Effector memory CD8-positive, alpha-beta T cell (primary cell): ENCODE measurements at places on chromosomes 4 and X.

- DNase-seq = no peak
Measured at GRCh38 chr4:57220734-57221133, 110.5 kb upstream of the IGFBP7 start.

GRCh38 chr4:40912460-40913184 is 162.9 kb downstream of the NSUN7 start:
- no peak for DNase-seq

DNA sequence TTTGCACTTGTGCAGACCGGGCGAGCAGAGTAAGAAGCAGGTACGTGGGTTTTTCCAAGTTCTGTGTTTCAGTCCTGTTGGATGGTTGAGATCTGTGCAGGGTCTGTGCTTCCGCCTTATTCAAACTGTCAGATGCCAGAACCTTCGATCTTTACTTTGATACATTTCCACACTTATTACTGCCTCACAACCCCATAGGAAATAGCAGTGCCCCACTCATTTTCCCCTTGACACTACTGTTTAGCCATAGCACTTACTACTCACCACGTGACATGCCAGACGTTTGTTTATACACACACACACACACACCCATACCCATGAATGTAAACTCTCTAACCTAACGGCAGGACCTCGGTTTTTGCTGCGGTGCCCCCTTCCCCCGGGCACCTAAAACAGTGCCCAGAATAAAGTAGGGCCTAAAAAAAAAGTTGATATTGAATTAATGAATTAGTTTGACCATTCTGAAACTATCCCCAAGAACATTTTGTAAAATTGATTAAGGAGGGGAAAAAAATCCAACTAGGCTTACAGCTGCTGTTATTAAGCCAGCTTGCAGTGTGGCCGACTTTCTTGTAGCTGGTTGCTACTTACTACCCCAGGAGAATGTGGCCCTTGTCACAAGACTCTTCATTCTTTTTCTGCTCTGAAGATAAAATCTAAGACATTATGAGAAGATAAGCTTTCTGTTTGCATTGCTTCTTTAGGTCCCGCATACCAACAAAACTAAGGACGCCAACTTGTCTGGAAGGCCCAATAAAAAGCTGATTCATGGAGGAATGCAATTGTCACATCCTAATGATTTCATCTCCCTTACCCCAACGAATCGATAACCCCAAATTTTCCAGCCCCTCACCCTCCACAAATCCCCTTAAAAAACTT is 704 bp upstream of the SEPSECS start:
- no peak for DNase-seq

DNA sequence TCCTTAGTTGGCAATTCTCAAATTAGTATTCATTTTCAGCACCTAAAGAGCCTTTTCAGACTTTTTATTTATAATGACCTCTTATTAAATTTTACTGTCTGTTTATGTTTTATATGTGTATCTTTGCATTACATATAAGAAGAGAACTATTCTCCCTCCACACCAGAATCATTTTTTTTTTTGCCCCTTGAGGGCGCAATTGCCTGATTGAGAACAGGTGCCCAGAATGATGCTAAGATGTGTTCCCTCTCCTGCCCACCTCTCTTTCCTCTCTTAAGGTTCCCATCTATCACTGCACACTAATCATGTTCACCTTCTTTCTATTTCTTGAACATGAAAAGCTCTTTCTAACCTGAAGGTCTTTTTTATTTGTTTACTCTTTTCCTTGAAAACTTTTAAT is 44.2 kb upstream of the ADAM29 start:
- DNase-seq = no peak

GRCh38 chrX:72128881-72129280 is 2.8 kb downstream of the RTL5 start:
- DNase-seq = no peak

- DNase-seq = no peak
Measured at GRCh38 chr4:14308229-14308651, 680.7 kb upstream of the BOD1L1 start.

GRCh38 chr4:169045862-169046584 is 36.0 kb upstream of the CBR4 start:
- DNase-seq = no peak

- DNase-seq = no peak
Measured at GRCh38 chr4:4395849-4396627, 9.1 kb downstream of the NSG1 start.

DNA sequence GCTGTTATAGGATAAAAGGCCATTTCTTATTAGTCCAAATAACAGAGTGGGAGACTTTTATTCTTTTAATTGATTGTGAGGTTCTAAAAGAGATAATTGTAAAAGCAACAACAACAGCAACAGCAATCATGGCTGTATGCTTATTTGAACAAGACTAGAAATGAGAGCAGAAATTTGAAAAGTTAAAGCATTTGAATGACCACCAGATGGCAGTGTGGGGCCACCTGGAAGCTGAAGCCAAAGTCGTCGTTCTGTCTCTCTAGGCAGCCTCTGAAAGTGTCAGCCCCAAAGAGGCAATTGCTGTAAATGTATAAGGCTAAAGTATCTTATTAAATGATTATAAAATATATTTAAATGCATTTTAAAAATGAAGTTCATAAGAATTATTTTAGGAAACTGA is 42.2 kb downstream of the SH2D1A start:
- peak; percentile 39 for DNase-seq

DNA sequence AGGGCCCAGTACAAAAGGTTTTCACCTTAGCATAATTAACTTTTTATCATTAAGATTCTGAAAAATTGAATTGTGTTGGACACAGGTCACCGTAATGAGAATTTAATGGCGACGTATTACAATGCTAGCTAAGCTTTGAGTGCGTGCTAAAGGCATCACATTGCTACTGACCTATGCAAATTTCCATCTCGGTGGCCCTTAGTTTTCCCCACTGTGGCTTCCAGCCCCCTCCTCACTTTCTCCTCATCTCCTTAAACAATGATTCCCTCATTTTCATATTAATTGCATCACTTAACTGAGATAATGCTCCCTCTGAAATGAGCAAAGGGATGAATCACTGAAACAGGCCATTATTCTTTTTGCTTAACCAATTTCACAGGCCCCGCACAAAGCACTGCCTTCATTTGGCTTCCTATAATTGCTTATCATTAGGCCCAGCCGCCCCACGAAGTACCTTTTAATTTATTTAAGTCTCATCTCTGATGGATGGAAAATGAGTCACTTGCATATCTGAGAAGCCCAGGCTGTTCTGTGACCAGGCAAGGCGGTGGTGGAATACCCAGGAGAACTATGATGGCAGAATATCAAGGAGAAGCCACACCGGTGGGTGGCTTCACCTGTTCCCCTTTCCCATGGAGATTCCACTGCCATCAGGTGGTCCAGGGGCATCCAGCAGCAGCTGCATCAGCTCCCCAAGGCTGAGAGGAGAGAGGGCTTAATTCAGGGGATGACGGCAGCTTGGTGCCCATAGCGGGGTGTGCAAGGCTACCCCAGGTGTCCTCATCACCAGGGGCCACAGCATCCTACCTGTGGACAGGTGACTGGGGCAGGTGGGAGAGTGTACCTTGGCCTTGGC is 223.8 kb upstream of the BOD1L1 start:
- DNase-seq = no peak

DNA sequence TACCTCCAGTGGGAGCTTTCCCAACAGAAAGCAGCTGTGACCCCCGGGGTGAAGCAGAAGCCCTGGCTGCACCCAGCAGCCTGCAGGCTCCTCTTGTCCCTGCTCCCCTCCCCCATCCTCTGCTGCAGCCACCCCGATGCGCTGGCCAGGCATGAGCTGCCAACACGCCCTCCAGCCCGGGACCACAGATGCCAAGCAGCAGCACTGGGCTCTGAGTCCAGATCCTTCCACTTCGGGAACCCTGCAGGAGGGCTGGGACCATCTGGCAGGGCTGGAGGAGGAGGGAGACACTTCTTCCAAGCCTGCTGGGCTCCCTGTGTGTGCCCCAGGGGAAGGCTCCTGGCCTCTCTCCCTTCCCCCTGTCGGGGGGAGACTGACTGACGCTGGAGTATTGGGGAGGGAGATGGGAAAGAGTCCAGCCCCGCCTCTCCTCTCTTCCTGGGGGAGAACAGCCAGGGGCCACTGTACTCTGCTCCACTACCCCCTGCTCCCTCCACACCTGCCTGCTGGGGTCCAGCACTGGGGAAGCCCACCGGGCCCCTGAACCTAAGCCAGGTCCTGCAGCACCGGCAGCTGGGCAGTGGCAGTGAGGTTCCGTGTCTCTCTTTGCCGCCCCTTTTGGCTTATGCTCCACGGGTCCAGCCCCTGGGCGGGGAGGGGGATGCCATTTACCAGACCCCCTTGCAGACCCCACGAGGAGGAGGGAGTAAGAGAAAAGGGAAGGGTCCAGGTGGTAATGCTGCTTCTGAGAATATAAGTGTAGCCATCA is 55.7 kb downstream of the PPP2R2C start:
- DNase-seq = no peak

DNA sequence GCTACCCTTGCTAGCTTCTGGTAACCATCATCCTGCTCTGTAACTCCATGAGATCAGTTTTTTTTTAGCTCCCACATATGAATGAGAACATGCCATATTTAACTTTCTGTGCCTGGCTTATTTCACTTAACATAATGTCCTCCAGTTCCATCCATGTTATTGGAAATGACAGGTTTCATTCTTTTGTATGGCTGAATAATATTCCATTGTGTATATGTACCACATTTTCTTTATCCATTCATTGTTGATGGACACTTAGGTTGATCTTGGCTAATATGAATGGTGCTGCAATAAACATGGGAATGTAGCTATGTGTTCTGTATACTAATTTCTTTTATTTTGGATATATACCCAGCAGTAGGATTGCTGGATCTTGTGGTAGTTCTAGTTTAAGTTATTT is 204.7 kb downstream of the BMPR1B start:
- DNase-seq = no peak

- no peak for DNase-seq
Measured at GRCh38 chrX:46208225-46208854, 336.9 kb downstream of the ZNF674 start.

DNA sequence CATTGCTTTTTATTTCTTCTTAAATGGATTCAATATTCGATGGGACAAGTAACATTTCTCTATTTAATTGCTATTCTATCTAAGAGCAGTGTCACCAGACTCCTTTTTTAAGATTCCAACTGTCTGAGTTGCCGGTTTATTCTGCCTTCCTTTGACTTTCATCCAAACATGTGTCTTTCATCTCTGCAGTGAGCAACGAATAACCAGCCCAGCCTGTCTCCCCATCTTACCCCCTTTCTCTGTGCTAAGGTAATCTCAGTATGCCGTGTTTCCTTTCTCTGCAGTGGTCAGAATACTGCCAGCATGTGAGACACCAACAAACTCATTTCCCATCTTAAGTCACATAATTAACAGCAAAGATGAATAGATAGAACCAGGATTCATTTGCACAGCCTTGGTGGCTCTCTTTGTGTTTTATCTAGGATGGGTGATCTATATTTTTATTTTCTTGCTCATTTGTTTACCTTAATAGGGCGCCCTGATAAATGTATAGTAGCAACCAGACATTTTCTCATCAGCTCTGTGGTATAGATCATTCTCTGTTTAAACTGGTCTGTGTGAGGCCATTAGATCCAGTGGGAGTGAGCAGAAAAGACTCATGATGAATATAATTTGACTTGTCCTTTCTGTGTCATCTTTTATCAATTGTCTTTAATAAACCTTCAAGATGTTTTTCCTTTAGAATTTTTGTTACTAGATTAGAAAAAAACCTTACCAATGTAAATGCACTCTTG is 394.8 kb upstream of the IGFBP7 start:
- no peak for DNase-seq

DNA sequence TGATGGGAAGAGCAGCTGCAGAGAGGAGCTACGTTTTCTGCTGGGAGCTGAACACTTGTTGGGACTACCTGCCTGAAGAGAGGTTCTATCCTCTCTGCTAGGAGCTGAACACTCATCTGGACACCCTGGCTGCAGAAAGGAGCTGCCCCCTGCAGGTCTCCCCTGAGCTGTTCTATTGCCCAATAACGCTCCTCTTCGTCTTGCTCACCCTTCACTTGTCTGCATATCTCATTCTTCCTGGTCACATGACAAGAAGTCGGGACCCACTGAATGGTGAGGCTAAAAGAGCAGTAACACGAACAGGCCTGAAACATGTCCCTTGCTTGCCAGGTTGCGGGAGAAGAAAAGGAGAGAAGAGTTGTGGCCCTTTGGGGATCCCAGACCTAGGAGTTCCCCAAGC is 27.8 kb downstream of the NAA11 start:
- DNase-seq = no peak

DNA sequence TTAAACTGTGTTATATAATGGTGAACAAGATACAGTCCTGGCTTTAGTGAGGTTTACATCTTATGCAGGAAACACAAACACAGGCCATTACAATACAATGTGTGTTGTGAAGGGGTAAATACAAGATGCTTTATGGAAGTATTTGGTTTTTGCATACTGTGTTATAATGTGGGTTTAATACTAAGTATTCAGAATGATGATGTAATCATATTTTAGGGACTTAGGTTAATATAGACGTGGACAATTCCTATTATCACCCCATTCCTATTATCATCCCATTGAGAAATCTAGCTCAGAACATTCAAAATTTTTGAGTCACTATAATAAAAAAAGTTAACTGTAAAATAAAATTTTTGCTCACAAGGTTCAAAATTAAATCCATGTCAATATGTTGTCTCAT is 24.1 kb downstream of the MMAA start:
- no peak for DNase-seq

DNA sequence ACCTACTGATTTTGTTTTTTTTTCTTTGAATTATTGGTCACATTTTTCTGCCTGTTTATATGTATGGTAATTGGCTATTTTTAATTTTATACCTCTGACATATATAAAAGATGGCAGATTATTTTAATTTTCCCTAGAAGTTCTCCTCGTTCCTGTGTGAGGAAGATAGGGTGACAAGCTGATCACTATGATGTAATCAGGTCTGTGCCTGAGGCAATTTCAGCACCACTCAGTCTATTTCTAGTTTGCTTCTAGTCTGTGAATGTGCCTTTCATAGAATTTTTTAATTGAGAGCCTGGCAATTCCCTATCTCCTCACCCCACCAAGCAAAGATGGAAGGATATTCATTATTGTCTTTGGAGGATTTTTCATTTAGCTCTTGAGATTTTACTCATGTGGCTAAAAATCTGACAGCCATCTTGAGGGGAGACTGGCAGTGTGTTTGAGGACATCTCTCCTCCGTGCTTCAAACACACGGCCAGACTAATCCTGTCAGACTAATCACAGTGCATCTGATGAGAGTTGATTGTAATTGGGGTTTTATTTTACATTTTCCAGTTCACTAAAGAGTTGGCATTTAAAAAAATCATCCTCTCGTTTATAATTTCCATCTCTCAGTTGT is 500.3 kb downstream of the TRIML1 start:
- DNase-seq = no peak

GRCh38 chr4:152776352-152776751 is 3.2 kb downstream of the TIGD4 start:
- DNase-seq = no peak

GRCh38 chr4:152898606-152899005 is 37.5 kb upstream of the FHDC1 start:
- DNase-seq = no peak

GRCh38 chrX:63576533-63576932 is 208.5 kb downstream of the ARHGEF9 start:
- DNase-seq = no peak
